Endothelial cell of umbilical vein (primary cell): ENCODE measurements at places on chromosomes 6 and 20.

GRCh38 chr6:100517106-100517505 is 52.4 kb upstream of the SIM1 start:
- DNase-seq, result no peak

DNA sequence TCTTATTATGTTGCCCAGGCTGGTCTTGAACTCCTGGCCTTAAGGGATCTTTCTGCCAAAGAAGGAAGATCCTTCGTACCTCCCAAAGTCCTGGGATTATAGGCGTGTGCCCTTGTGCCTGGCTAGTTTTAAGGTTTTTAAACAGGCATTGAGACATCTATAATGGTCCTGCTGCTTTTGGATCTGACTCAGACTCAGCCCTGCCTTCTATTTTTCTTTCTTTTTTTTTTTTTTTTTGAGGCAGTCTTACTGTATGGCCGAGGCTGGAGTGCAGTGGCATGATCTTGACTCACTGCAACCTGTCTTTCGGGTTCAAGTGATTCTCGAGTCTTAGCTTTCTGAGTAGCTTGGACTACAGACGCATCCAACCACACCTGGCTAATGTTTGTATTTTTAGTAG is 73.7 kb downstream of the PHF20 start:
- no peak for DNase-seq

GRCh38 chr20:58691773-58692578 is 624 bp upstream of the NPEPL1 start:
- no peak for DNase-seq

- DNase-seq, result no peak
These were observed 10.7 kb upstream of the PRR18 start for GRCh38 chr6:166318649-166319600.

DNA sequence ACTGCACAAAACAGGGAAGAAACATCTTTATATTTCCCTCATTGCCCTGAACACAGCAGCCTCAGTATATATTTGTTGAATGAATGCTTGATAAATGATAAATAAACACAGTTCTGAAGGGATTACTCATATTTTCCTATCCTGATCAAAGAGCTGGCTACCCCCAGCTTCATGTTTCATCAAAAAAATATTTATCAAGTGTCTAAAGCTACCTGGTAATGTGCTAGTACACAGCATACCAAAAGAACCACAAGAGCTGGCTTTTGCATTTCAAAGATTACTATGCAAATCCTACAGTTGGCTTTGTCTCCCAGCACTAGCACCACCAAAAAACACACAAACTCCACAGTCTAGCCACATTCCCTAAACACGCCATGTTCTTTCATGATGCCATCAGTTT is 130.0 kb downstream of the BTBD9 start:
- DNase-seq, result no peak

DNA sequence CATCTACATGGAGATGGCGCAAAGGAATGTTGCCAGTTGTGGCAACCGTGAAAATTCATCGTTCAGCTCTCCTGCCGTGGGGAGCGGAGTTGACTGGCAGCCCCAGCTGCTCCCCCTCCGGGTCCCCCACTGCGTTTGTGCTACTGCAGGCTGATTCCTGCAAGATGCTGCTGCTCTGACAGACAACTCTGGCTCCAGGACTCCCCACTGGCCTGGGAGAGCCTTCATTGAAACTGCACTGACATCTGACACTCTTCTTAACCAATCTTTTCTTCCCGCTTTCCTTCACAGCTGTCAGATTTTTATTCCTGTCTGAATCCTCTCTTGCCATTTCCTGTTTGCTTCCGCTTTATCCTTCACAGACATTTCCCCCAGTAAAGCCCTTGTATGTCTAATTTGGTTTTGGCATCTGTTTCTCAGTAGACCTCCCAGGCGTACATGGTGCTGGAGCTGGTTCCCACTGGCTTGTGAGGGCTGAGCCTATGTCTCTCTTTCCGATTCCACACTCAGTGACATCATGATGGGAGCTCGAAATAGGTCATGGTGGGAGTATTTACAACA is 9.5 kb upstream of the ATRN start:
- DNase-seq, result no peak

DNA sequence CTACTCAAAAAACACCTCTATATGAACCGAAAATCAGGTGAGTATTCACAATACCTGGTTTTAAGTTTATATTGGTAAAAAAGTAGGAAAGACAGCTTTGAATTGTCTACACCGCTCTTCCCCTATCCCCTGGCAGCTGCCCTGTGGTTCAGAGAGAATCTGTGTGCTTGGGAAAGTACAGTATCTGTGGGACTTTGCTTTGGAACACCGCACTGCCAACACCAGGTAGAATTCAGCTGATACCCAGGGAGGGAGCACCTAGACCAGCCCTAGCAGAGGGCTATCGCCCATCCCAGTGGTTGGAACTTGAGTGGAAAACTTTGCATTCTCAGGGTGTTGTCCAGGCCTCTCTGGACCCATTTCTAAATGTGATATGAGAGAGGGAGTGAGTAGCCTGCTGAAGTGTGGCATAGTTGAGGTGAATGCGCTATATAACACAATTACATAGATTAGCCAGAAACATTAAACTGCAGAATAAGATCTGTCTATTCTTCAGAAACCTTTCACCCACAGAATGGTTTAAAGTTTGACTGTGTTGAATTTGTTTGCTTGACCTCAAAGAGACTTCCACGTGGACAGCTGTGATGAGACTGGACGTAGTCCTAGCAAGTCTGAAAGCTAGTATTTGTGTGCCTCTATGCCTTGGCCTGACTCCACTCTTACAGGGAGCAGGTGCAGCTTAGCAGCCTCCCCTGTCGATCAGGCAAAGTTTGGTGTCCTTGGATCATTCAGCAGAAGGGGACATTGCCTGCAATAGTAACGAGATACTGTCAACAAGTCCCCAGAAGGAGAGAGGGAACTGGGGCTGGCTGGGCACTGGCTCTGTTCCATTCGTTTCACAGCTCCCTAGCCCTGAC is 11.5 kb upstream of the MPC1 start:
- no peak for DNase-seq

- no peak for DNase-seq
These were observed 27.1 kb downstream of the COL12A1 start for GRCh38 chr6:75178757-75179156.

DNA sequence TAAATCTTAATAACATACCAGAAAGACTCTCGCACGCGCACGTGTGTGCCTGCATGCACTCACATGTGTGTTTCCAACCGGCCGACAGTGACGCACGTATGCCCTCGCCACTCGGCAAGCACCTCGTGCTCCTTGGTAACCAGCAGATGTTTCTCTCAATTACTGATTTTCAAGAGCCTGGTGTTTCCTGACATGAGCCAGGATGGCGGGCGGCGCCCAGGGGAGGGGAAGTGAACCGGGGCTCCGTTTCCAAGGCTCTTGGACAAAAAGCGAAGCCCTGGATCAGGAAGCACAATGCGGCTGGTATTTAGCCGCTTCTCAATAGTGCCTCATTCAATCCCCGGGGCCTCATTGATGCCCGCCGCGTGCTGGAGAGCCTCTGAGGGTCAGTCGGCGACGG is 37.7 kb downstream of the PMEPA1 start:
- DNase-seq, result peak; percentile 86

GRCh38 chr6:106026748-106027715 is 59.1 kb upstream of the PRDM1 start:
- DNase-seq, result no peak

DNA sequence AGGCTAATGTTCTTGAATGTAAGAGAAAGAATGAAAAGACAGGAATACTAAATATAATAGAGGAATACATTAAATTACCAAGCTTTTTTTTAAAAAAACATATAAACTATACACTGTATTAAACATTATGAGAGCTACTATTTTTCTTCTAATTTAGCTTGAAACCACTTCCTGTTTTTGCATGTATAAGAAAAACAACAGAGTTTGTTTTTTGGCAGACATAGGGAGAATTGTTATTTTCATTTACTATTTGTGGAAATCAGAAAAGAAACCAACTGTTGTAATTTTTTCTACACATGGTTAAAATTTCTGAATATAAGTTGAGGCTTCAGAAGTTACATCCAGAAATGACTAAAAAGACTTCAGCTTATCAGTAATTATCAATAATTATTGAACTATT is 991.8 kb upstream of the GJE1 start:
- no peak for DNase-seq

DNA sequence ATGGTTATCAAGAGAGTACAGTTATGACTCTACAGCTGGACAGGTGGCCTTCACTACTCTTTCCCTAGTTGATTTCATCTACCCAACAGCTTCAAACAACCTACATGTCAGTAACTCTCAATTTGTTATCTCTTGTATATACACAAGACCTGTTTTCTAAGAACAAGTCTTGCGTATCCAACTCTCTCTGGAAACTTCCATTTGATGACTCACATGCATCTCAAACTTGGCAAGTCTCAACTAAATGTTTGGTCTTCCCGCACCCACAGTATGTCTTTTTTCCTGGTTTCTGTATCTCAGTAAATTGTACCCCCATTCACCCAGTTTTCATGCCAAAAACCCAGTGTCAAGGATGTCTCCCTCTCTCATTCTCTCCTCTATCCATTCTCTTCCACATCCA is 97.7 kb downstream of the BTBD9 start:
- no peak for DNase-seq

DNA sequence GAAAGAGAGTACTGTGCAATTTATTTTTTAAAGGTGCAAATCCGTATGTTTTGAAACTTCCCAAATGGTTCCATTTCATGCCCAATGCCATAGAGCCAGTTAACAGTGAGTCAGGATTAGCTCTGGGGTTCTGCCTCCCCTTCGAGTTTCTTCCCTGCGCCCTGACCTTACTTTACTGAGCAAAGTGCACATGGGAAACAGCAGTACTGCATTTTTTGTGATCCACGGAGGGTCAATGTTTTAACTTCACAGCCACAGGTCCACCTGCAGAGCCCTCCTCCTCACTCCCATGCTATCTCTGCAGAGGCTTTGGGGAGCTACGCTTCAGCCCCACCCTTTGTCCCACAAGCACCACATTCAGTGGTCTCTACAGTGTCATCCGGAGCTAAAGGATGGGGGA is 44.0 kb upstream of the CNKSR3 start:
- DNase-seq, result no peak

DNA sequence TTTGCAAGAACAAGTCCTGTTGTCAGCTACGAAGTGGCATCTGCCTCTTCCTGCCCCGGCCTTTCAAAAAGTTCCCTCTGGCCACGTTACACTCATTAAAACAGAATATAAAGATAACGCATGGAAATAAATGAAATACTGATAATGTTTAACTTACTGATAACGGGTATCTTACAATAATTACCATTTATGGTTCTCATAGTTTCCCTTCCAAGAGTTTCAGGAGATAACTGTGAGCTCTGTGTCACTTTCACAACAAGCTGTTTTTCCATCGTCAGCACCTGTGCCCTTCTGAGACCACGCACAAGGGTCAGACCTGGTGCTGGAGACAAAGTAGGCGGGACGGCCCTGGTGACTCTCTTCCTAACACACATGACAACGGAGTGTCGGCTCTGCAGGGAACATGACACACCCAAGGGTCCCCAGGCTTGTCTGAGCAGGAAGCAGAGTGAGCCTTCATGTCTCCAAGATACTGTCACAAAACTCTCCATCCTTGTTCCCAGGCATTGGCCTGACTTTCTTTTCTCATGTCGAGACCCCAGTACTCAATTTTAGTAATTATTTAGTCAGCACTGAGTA is 86.2 kb upstream of the THBS2 start:
- no peak for DNase-seq

GRCh38 chr6:155195903-155196302 is 67.9 kb upstream of the CLDN20 start:
- DNase-seq, result no peak

DNA sequence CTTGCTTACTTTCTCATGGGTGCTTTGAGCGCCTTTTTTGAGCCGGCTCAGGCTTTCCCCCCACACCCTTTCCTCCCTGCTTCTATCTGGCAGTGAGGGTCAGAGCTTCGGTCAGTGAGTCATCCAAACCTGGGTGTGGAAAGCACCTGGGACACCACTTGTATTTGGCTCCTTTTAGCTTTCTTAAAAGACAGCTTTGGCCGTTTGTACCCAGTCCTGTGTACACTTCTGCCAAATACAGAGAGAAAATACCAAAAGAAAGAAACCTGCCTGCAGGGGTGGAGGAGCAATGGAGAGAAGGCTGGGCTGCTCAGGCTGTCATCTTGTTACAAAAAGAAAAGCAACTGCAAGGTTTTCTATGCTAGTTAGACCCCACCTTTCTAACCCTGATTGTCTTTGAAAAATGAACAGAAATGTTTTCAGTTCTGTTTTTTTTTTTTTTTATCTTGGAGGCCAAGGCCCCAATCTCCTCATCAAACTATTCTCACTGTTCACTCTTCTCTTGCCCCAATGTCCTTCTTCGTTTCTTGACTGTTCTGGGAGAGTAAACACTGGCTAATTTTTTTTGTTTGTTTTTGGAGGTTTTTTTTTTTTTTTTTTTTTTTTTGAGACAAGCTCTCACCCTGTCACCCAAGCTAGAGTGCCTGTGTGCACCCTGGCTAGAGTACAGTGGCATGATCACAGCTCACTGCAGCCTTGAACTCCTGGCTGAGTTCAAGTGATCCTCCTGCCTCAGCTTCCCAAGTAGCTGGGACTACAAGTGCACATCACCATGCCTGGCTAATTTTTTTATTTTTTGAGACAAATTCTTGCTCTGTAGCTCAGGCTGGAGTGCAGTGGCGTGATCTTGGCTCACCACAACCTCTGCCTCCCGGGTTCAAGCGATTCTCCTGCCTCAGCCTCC is 76.4 kb downstream of the SSR1 start:
- no peak for DNase-seq

DNA sequence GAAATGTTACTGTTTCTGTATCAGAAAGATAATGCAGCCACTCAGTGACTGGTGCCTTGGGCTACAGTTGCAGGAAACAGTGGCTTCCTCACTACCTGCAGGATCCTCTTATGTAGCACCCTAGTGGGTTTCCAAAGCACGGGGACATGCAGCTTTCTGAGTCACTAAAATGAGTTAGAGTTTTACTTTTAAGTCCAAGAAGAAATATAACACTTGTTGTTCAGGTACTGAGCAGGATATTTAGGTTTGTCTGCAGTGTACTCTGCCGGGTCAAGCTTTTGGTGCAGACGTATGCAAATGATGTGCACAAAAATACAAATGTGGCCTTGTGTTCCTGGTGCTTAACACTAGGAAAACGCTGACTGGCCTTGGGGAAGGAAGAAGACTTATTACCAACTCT is 22.0 kb downstream of the ACSS1 start:
- DNase-seq, result no peak

DNA sequence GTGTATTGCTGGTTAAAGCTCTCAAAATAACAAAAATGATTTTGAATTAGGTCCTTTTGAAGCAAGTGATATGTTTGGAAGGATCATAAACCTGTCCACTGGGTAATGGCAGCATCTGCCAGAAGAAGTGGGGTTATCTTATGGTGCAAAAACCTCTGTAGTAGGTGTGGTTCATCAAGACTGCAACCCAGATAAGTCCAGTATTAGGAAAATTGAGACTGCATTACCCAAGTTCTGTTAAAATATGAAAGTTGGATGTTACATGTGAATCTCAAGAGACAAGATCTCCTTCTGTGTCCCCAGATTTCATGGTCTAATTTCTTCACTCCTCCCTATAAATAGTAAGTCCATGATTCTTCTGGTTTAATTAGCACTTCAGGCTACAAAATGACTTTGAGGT is 59.4 kb downstream of the RPRD1B start:
- no peak for DNase-seq
